Umbilical cord (tissue), 2 donors: ENCODE measurements at places on chromosomes 5 and 9.

DNA sequence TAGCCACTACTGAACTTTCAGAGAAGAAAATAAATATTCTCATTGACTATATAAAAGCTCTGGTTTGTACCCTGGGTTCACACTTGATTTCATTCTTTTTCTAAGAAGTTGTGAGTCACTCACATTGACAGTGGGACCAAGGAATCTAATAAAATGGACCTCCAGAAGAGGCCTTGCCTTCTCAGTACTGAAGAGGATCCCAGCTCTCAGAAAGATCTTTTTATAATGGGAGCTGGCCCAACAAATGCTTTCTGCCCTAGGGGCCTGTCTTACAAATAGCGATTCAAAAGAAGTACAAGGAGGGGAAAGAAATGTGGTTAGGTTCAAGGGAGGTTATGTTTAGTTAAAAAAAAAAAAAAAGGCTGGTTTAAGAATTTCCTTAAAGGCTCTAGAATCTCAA lies 237.9 kb downstream of the ISL1 start:
- DNase-seq, result no peak

DNA sequence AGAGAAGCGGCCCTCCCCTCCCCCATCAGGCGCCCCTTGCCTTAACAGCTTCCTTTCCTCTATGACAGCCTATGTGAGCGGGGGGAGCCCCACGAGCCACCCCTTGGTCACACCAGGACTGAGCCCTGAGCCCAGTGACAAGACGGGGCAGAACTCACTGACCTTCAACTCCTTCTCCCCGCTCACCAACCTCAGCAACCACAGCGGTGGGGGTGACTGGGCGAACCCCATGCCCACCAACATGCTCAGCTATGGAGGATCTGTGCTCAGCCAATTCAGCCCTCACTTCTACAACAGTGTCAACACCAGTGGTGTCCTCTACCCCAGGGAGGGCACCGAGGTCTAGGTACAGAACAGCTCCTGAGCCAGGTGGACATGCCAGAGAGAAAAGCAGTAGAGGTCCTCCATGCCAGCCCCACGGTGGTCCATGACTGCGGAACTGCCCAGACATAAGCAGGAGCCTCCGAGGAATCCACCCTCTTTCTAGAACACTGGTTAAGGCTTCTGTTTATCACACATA lies 2.6 kb downstream of the FOXI1 start:
- no peak for DNase-seq

DNA sequence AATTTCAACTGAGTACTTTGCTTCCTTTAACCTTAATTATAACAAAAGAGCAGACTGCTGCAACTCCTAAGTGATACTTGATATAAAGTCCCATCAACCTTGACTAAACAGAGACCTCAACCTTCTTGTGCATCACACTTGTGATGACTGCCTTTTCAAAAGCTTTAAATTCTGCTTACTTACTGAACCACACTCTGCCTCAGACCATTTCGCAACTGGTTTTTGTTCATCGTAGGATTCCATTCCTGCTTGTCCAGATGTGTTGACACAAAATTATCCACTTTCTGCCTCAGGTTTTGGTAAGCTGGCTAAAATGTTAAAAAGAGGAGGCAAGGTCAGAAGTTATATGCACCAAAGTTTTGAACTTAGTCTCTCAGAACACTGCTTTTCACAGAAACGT lies 3.5 kb downstream of the BOD1 start:
- DNase-seq, result no peak

DNA sequence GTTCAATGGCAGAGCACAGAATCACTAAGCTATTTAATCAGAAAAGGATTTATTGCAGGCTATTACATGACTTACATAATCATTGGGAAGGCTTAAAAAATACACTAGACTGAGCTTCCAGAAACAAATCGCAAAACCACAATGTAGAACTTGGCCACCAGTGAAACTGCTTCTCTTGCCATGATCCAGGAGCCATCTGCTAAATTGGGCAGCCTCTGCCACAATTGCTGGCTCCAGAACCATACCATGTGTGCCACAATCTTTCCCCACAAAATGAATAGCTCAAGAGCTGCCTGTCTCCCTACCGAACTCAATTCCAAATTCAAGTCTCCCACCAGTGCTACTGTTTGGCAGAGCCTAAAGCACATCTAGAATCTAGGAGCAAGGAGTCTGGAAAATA lies 9.8 kb upstream of the ERAP1 start:
- DNase-seq, result no peak

DNA sequence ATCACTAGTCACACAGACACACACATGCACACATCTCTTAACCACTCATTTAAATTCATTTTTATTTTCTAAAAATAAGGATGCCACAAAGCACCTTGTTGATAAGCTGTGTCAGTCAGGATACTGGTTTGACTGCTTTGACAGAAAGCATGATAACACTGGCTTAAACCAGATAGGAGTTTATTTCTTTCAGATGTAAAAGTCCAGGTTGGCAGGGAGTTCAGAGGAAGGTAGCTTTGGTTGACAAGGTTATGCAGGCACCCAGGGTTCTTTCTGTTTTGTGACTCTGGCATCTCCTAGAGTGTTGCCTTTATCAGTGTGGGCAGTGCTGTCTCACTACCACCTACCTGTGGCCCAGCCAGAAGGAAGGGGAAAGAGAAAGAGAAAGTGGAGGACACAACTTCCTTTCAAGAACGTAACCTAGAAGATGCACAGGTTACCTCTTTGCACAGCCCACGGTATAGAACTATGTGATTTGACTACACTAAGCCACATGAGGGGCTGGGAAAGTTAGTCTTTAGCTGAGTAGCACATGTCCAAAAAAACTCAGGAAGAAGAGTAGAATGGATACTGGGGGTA lies 334.7 kb downstream of the OSTF1 start:
- no peak for DNase-seq

DNA sequence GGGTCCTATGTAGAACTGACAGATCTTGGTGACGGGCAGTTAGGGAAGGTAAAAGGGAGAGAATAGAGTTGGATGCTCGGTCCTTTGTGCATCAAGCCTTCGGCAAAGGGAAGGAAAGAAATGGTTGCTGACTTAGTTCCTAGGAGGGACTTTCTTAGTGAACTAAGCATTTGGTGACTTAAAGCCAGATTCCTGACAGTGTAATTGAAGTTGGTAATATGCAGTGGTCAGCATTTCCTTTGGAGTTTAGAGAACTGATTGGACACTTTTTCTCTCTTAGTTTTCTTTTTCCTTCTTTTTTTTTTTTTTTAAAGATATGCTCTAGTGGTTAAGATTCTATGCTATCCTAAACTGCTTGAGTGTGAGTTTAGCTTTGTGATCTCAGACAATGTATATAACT lies 2.3 kb downstream of the CLTA start:
- no peak for DNase-seq

DNA sequence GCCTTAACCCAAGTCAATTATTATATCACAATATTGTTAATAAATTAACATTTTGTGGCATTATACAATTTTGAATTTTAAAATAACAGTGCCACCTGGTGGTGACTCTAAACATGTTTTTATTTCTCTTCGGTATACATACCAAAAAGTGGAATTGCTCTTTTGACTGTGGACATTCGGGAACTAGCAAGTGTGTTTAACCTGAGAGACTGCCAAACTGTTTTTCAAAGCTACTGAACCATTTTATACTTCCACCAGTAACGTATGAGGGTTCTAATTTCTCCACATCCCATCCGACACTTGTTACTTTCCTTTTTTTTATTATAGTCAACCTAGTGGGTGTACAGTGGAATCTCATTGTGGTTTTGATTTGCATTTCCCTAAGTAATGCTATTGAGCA lies 18.3 kb upstream of the HSDL2 start:
- peak; percentile 46 for DNase-seq

DNA sequence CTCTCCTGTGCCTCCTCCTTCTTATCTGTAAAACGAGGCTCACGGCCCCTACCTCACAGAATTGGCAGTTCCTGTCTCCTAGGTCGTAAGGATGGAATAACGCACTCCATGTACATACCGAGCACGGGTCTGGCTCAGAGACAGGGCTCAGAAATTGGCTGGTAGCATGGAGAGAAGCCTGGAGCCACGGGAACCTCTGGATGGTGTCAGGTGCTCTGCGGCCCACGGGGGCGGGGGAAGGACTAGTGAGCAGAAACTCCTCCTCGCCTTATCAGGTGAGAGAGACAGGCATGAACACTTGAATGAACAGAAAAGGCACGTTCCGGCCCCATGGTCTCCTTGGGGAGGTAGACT lies 15.4 kb upstream of the C5orf47 start:
- no peak for DNase-seq

DNA sequence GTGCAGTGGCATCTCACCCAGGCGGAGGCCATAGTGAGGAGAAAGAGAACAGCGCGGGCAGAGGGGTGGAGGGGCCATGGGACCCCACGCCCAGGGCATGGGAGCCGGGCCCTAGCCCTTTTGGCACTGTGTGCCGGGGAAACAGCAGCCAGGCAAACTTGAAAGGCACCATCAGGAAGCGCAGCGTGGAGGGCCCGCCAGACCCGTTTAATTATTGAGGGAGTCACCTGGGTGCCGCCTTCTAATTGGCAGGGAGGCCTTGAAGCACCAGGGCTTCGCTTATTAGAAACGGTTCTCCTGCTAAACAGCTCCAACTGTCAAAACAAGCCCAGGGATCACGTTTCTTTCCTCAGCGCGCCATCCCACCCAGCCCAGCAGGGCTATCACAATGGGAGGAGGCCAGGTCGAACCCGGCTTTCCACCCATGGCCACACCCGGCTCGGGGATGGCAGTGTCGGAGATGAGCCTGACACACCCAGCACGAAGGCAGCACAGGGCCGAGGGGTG lies 104.6 kb upstream of the SARDH start:
- no peak for DNase-seq

DNA sequence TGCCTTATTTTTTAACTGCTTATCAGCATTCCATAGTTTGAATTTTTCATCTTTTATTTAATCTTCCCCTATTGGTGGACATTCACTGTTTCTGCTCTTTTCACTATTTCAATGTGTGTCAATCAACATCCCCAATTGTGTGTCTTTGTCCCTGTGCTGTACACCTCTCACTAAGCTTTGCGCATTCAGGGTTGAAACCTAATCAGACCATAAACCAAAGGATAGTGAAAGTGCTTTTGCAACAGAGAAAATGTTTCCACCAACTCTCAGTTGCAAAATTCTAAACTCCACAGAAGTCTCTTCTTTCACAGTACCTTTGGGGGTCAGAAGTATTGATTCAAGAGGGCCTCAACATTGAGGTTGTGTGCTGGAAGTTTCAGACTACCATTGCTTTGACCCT lies 127.1 kb upstream of the SAP30L start:
- no peak for DNase-seq

- no peak for DNase-seq
Observed at GRCh38 chr5:119059740-119060255, 11.1 kb upstream of the DMXL1 start.

- DNase-seq, result no peak
Observed at GRCh38 chr5:80852331-80853245, 107.6 kb upstream of the RASGRF2 start.

DNA sequence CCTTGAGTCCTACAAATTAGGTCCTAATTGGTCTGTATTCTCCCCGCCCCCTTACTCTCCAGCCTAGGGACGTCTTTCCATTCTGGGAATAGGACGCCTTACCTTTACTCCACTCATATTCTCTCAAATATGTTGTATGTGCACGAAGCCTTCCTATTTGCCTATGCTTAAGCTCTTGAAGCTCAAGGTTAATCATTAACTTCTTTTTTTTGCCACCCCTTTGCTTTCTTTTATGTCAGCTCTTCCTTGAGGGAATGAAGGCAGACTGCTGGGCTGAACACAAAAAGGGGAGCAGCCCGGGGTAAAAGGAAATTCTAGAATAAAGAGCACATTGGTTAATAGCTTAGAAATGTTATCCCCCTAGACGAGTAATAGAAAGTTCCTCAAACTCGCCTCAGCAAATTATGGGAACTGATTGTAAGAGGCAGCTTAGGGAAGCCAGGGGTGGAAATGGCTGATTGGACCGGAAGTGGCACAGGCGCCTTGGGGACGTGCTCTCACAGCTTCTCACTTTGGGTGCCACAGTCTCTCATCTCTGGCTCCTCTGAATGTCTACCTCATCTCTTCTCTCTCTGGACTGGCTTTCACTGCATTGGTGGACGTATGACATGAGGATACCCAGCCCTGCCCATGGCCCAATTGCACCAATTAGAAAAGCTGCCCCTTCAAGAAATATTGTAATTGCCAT lies 122.3 kb upstream of the IL12B start:
- no peak for DNase-seq

GRCh38 chr5:157486861-157487260 lies 26.8 kb downstream of the NIPAL4 start:
- DNase-seq, result no peak

GRCh38 chr9:87199782-87200181 lies 252.5 kb upstream of the GAS1 start:
- no peak for DNase-seq

GRCh38 chr9:94980947-94981722 lies 254.6 kb downstream of the AOPEP start:
- DNase-seq, result no peak

- DNase-seq, result peak; percentile 82
Observed at GRCh38 chr5:122501089-122501435, 189.0 kb downstream of the SNCAIP start.

- no peak for DNase-seq
Observed at GRCh38 chr9:127525401-127526188, 74.3 kb downstream of the LRSAM1 start.

DNA sequence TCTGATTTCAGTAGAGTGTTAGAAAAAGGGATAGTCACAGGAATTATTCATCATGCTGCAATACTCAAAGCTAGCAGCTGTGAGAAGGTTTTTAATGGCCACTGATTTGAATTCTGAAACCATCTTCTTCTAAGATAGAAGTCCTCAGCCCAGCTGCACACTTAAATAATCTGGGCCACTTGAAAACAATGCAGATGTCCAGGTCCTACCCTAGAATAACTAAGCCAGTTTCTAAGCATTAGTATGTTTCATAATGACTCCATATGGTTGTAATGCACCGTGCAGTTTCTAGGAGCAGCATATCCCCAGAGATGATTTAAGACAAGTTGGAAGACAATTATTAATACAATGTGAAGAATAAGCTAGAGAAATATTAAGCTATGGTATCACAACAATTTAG lies 159.9 kb upstream of the FBXL17 start:
- no peak for DNase-seq

DNA sequence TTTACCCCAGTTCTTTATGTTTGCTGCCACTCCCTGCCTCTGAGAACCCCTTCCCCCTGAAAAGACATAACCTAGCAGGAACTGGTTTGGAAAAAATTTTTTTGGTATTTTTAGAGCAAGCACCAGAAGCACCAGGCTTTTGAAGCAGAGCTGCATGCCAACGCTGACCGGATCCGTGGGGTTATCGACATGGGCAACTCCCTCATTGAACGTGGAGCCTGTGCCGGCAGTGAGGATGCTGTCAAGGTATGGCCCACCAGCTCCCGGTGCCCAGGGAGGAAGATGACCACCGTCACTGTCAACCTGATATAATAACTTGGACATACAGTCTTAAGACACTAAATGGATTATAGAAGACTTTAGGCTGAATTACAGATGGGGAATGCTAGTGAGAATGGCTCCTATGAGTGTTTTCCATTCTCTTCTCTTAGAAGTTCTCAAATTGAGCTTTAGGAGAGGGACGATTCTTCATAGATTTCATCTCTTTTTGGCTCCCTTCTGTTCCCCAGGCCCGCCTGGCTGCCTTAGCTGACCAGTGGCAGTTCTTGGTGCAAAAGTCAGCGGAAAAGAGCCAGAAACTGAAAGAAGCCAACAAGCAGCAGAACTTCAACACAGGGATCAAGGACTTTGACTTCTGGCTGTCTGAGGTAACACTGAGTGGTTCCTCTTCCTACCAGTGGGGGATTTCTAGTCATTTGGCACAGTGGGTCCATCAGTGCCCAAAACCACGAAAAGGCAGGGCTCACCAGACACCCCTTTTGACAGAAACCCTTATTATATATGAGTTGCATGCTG lies 44.9 kb downstream of the DYNC2I2 start:
- DNase-seq, result no peak
